ENCODE measurements at places on chromosomes 6 and 20. TPM values are rescaled to one million over a fixed set of nuclear protein-coding genes. Genes with fewer than 3 reads are reported as not detected.

DNA sequence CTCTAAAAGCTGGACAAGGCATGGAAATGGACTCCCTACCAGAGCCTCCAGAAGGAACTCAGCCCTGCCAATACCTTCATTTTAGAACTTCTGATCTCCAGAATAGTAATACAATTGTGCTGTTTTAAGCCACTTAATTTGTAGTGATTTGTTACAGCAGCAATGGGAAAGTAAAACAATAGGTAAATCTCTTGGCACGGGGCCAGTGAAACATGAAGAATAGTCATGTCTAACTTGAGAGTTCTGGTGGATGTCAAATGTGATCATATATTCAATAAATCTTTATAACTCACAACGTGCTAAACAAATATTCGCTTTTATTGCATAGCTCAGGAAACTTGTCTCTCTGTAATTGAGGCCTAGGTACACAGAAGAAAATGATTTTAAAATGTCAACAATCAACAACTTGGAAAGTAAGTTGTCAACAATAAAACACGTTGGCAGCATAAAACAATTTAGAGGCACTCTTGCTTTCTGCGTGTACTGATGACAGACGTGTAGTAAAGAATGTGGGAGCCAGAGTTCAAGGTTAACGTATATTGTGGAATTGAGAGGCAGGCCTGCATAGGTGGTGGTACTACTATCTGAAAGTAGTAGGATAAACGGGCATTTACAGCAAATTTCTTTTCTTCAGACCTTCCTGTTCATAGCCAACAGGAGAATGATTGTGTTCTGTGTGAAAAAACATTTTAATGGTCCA is 140.5 kb upstream of the OPRM1 start:
- no peak for DNase-seq
- H3K36me3 ChIP-seq: no peaks in the 10 kb centered on the region
- no peak overlapping the region for H3K4me3 ChIP-seq
- H3K4me1 ChIP-seq: no peaks in the 10 kb centered on the region

DNA sequence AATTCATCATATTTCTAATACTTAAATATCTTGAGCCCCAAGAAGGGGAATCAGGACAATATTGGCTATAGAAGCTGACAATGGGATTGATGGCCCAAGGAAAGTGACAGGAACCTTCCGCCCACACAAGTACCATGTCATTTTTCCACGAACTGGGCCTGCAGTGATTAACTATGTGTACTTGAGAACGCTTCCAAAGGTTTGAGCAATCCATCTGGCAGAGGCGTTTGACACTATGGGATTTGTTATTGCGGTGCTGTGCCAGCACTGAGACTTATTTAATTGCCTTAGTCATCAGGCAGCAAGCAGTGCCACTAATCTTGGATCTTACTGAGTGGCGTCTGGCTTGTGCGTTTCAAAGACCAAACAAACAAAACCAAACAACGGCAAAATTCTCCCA is 135.6 kb upstream of the UST start:
- no peak overlapping the region for H3K27ac ChIP-seq
- no peak for DNase-seq
- H3K4me1 ChIP-seq: no peaks in the 10 kb centered on the region
- H3K36me3 ChIP-seq: no peaks in the 10 kb centered on the region

COQ3 gene
- 3.2 TPM for polyA plus RNA-seq

GRCh38 chr6:135451617-135452190 is 45.8 kb downstream of the AHI1 start:
- no peak overlapping the region for H3K4me3 ChIP-seq
- H3K27me3 ChIP-seq: no peaks in the 10 kb centered on the region
- peak; percentile 63 for DNase-seq
- no peaks in the 10 kb centered on the region for H3K4me1 ChIP-seq

GRCh38 chr20:46022411-46023147 is 6.4 kb upstream of the SLC12A5 start:
- no peak overlapping the region for H3K27ac ChIP-seq
- H3K36me3 ChIP-seq: no peaks in the 10 kb centered on the region
- H3K4me1 ChIP-seq: no peaks in the 10 kb centered on the region
- no peak for DNase-seq
- no peak overlapping the region for H3K4me3 ChIP-seq

GRCh38 chr6:53239526-53239925 is 90.9 kb upstream of the GCM1 start:
- DNase-seq: no peak
- H3K4me1 ChIP-seq: no peaks in the 10 kb centered on the region
- H3K27me3 ChIP-seq: no peaks in the 10 kb centered on the region
- H3K27ac ChIP-seq: no peak overlapping the region
- no peaks in the 10 kb centered on the region for H3K36me3 ChIP-seq

- no peaks in the 10 kb centered on the region for H3K4me1 ChIP-seq
- H3K27me3 ChIP-seq: no peaks in the 10 kb centered on the region
- DNase-seq: no peak
- H3K27ac ChIP-seq: no peak overlapping the region
- H3K4me3 ChIP-seq: no peak overlapping the region
- no peaks in the 10 kb centered on the region for H3K36me3 ChIP-seq
Observed at GRCh38 chr6:137117581-137117980, 55.9 kb downstream of the IL22RA2 start.

- H3K4me3 ChIP-seq: no peak overlapping the region
- H3K36me3 ChIP-seq: no peaks in the 10 kb centered on the region
- no peak for DNase-seq
- no peaks in the 10 kb centered on the region for H3K27me3 ChIP-seq
- no peaks in the 10 kb centered on the region for H3K4me1 ChIP-seq
- H3K27ac ChIP-seq: no peak overlapping the region
Observed at GRCh38 chr20:21583486-21584168, 69.8 kb upstream of the NKX2-2 start.

- no peak overlapping the region for H3K27ac ChIP-seq
- DNase-seq: no peak
- no peaks in the 10 kb centered on the region for H3K4me1 ChIP-seq
- no peak overlapping the region for H3K4me3 ChIP-seq
- H3K36me3 ChIP-seq: no peaks in the 10 kb centered on the region
Observed at GRCh38 chr6:19934996-19935591, 97.9 kb downstream of the ID4 start.

PRR18 gene
- polyA plus RNA-seq: not detected

DNA sequence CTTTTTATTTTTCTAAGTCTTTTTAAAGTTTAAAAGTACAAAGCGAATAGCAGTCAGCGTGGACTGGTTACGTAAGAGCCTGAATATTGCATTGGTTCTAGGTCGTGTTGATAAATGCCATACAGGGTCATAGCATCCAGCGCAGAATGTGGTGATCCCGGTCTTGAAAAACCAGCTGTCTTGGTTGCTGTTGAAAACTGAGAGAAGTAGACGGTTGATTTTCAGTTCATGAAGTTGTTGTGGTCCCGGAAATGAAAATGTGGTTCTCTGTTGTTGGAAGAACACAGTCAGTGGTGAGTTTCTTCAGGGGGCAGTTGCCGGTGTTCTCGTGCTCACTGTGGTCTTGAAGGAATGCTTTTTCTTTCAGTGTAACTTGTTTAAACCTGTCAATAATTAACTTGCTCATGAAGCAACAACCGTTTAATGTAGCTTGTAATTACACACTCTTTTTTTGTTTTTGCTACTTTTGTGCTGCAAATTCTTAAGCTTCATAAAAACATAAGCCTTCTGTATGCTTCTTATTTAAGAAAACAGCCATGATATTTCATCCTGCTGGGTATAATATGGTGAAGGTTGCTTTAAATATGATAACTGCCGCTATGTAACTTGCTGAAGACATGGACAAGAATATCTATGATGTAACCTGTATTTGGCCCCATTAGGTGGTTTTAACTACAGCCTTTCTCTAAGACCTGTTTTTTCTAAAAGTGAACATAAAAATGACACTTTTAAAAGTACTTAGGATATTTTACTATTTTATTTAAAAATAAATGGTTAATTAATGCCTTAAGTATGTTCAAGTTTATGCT is 64.8 kb upstream of the KIF25 start:
- peaks cover 11% of the 10 kb centered on the region for H3K4me1 ChIP-seq
- peak; percentile 2 for DNase-seq
- H3K36me3 ChIP-seq: no peaks in the 10 kb centered on the region
- H3K27ac ChIP-seq: no peak overlapping the region
- H3K27me3 ChIP-seq: no peaks in the 10 kb centered on the region

GRCh38 chr6:131041814-131042213 is 21.2 kb downstream of the EPB41L2 start:
- DNase-seq: no peak

GRCh38 chr20:4904127-4904860 is 97.0 kb downstream of the SLC23A2 start:
- H3K4me3 ChIP-seq: no peak overlapping the region
- H3K4me1 ChIP-seq: no peaks in the 10 kb centered on the region
- H3K36me3 ChIP-seq: no peaks in the 10 kb centered on the region
- no peak for DNase-seq
- H3K27me3 ChIP-seq: no peaks in the 10 kb centered on the region

GRCh38 chr6:24205020-24205492 is 79.0 kb downstream of the NRSN1 start:
- H3K4me3 ChIP-seq: no peak overlapping the region
- H3K27ac ChIP-seq: no peak overlapping the region
- H3K27me3 ChIP-seq: no peaks in the 10 kb centered on the region
- peak; percentile 65 for DNase-seq
- no peaks in the 10 kb centered on the region for H3K36me3 ChIP-seq

GRCh38 chr6:109877028-109878004 is 100.8 kb upstream of the GPR6 start:
- no peaks in the 10 kb centered on the region for H3K4me1 ChIP-seq
- no peak overlapping the region for H3K4me3 ChIP-seq
- H3K27me3 ChIP-seq: peaks cover 14% of the 10 kb centered on the region
- H3K27ac ChIP-seq: no peak overlapping the region
- H3K36me3 ChIP-seq: no peaks in the 10 kb centered on the region

CYP21A2 gene
- polyA plus RNA-seq: 0.06 TPM

GRCh38 chr20:44447827-44448419 is 27.8 kb upstream of the TTPAL start:
- H3K4me3 ChIP-seq: no peak overlapping the region
- peaks cover 6% of the 10 kb centered on the region for H3K27me3 ChIP-seq
- H3K36me3 ChIP-seq: no peaks in the 10 kb centered on the region
- no peak overlapping the region for H3K27ac ChIP-seq
- no peaks in the 10 kb centered on the region for H3K4me1 ChIP-seq
- DNase-seq: no peak

DNA sequence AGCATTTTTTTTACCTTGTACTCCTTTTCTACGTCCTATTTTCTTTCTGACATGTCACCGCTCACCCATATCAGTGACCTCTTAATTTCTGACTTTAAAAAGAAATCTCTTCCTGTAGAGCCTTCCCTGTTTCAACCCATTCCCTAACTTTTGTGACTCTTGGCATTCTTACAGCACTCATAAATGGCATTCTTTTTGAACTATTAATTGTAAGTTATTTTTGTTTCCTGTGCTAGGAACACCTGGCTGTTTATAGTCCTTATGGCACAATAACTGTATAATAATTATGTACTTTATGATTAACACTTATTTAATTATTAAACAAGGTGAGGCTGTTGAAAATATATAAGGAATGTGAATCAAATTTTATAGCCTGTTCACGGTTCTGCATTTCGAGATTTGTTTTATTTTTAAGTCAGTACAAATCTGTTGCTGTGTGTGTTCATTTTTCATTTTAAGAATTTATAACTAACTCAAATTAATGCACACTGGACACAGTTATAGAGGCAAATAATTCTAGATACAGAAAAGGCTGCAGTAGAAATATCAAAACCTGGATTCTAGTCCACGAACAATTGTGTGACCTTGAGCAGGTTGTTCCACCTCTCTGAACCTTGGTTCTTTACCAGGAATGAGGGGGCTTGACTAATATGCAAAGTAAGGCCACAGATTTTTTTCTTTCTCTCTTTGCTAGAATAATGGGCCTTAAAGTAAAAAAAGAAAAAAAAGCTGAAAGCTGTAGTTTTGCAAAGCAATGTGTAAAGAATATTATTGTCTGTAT is 1.5 kb downstream of the KIZ start:
- H3K36me3 ChIP-seq: no peaks in the 10 kb centered on the region
- peaks cover 4% of the 10 kb centered on the region for H3K27me3 ChIP-seq
- no peak for DNase-seq
- no peak overlapping the region for H3K27ac ChIP-seq
- H3K4me3 ChIP-seq: no peak overlapping the region

CD93 gene
- polyA plus RNA-seq: 180 TPM

- H3K36me3 ChIP-seq: no peaks in the 10 kb centered on the region
- no peak for DNase-seq
- no peaks in the 10 kb centered on the region for H3K27me3 ChIP-seq
- no peak overlapping the region for H3K4me3 ChIP-seq
- H3K4me1 ChIP-seq: peaks cover 2% of the 10 kb centered on the region
- no peak overlapping the region for H3K27ac ChIP-seq
Observed at GRCh38 chr6:225121-225721, 67.1 kb upstream of the DUSP22 start.

LAMA5 gene
- 27.2 TPM for polyA plus RNA-seq

TFEB gene
- polyA plus RNA-seq: 8.4 TPM

GRCh38 chr20:3172933-3173609 is at the start of gene LZTS3:
Gene LZTS3, minus strand, starts transcription at chr20:3173549. Its CDS starts 6,386 bp downstream, at chr20:3167163.
- H3K4me1 ChIP-seq: peaks cover 6% of the 10 kb centered on the region
- H3K27ac ChIP-seq: peak within 1 kb of the TSS; percentile 51
- H3K27me3 ChIP-seq: peaks cover 11% of the 10 kb centered on the region
- H3K4me3 ChIP-seq: peak within 1 kb of the TSS; percentile 93

DNA sequence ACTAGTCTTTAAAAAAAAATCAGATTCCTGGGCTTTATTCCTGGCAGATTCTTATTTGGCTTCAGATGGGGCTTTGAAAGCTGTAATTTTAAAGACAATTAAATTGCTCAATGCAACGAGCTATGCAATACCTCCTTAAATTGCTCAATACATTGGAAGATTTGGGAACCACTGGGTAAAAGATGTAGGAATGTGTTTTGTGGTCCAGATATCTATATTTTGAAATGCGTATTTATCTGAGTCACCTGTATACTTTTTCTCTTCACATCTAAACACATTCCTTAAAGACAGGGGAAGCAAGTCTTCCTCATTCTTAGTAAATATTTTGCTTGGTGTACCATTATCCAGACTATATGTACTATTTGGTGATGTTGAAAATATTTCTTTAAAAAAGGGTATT is 29.6 kb upstream of the MAP7 start:
- H3K27me3 ChIP-seq: no peaks in the 10 kb centered on the region
- peaks cover 4% of the 10 kb centered on the region for H3K4me1 ChIP-seq
- no peak overlapping the region for H3K27ac ChIP-seq
- no peaks in the 10 kb centered on the region for H3K36me3 ChIP-seq
- DNase-seq: no peak

GRCh38 chr6:45929421-45930361 is 86.0 kb downstream of the CLIC5 start:
- H3K4me3 ChIP-seq: no peak overlapping the region
- H3K27ac ChIP-seq: no peak overlapping the region
- no peaks in the 10 kb centered on the region for H3K27me3 ChIP-seq
- H3K36me3 ChIP-seq: no peaks in the 10 kb centered on the region
- DNase-seq: peak; percentile 3

- H3K4me1 ChIP-seq: no peaks in the 10 kb centered on the region
- H3K27me3 ChIP-seq: peaks cover 10% of the 10 kb centered on the region
- H3K4me3 ChIP-seq: no peak overlapping the region
- DNase-seq: no peak
- no peaks in the 10 kb centered on the region for H3K36me3 ChIP-seq
Observed at GRCh38 chr6:7332090-7332745, 19.2 kb upstream of the SSR1 start.

TBX18 gene
- 61.8 TPM for polyA plus RNA-seq

CYP24A1 gene
- polyA plus RNA-seq: not detected
